Effector memory CD4-positive, alpha-beta T cell (primary cell): ENCODE measurements at places on chromosomes 16 and 17.

DNA sequence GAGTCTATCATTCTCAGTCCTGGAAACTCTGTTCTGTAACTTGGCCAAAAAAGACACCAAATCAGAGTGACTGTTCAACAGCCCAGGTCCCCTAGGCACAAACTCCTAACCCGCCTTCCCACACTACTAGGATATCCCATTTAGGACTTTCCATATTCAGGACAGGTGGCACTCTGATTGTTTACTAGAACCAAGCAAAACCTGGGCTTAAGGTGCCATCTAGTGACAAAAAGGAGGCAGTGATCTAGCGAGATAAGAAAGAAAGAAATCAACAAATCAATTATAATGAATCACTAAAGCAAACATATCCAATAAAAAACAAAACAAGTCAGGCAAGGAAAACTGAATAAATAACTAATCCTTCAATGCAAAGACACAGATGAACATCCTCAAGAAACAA is 203.9 kb downstream of the CEP112 start:
- DNase-seq: no peak

- DNase-seq: peak; percentile 59
These were observed 23.6 kb downstream of the SEZ6 start for GRCh38 chr17:28982131-28982793.

DNA sequence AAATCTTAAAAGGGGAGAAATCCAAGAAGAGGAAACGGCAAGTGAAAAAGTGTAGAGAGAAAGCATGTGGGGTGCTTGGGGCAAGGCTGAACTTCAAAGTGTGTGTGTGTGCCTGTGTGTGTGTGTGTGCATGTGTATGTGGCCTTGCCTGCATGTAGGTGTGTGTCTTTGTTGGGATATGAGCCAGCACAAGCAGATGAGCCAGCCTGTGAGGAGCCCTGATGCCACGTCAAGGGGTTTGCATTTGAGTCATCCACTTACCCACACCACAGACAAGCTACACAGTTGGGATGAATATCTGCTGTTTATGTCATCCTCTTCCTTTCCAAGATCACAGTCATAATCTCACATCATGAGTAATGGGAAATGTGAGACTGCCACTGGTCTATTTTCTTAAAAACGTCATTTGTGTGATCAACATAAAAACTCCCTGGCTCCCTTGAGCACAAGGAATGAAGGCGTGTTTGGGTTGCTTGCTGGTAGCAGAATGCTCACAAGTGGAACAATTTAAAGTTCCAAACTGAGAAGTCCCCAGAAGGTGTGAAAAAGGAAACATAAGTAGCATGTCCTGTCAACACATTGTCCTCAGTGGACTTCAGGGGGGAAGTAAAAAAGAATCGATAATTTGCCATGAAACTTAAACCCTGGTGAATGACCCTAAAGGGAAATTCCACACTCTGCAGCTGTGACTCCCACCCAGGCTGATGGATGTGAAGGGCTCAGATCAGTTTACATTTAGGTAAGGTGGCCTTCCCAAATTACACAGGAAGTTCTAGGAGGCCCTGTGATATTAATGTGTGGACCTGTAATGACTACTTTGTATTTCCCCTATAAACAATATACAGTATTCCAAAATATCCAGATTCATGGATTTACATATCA is 14.7 kb downstream of the KCTD19 start:
- DNase-seq: no peak

DNA sequence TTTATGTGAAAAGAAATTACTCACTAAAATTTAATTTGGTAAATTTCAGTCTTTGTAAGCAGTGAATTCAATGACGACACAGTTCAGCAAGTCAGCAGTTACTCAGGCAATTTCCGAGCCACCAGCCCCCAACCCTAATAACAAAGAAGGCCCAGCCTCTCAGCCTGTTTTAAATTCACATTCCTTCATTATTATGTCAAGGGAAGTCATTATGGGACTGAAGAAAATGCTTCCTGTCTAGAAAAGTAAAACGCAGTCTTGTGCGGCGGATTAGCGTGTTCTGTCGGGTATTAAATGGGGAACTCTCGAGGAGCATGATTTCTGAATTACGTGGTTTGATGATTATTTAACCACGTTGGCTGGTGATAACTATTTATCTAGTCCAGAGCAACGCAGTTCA is 177.6 kb downstream of the AIPL1 start:
- no peak for DNase-seq

DNA sequence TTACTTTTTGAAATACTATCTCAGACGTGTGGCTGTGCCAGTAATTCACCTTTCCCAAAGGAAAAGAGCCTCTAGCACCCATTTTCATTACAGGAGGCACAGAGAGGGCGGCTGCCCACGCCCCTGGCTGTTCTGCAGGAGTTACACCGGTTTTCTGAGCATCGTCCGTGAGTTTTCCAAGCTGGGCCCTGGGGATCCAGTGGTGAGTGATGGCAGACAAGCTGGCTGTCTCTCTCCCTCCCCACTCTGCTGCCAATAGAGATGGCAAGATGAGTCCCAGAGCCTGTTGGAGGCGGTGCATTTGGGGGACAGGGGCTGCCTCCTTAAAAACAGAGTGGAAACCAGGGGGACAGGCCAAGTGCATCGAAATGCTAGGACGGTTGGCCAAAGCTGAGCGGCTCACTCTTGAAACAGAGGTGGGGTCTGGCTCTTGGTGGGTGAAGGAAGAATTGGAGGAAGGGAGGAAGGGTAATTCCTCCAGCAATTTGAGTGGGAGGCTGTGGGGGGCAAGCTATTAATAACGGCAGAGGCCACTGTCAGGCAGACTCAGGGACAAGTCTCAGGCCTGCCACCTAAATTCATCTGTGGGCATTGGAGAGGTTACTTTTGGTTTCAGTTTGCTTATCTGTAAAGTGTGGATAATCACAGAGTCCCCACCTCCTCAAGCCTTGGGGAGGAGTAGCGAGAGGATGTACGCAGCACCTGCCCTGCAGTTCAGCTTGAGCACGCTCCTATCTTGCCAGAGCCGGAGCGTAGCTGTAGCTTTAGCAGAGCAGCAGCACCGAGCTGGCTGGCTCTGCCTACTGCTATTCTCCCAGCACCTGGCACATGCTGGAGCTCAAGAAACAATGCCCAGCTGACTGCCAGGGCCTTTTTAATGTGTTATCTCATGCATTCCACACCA is 7.5 kb upstream of the NOS2 start:
- peak; percentile 59 for DNase-seq
